ENCODE measurements at places on chromosomes 6 and 20.
A peak's percentile ranks its signal among the peaks of the same experiment; 100 is the strongest.

DNA sequence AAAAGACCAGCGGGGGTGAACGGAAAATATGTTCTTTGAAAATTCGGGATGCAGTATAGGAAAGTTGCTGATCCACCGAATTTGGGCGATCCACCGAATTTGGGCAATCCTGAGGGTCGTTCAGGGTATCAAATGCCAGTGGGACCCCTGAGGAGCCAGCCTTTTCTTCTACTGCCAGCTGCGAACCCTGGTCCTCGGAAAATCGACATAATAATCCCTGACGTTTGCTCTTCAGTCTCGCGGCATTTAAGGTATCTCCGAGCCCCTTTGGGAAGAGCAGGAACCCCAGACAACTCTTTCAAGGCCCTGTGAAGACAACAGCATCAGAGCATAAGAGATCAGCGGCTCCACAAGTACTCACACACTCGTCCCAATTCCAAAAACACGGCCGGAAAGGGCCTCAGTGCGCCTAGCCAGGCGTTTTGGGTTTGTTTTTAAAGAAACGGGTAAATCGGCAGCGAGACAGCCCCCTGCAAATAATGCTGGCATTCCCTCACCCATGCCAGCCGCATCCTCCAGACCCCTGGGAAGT, 1.0 kb downstream of the SIM1 start:
- DNase-seq: no peak

DNA sequence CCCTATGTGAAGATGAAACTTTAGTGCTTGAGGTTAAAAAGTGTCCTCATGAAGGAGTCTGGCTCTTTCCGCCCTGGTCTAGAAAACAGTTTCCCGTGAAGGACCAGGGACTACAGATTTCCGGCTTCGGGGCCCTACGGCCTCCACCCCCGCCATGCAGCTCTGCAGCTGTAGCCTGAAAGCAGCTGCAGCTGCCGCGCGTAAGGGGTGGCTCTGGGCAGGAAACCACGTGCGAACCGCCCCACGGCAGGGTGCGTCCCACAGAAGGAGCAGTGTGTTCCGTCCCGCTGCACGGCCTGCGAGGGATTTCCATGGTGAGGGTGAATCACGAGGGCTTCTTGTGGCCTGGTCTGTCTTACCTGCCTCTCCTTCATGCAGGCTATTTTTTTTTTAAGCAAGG, 117.0 kb downstream of the ERMARD start:
- peak; percentile 50 for DNase-seq

GRCh38 chr6:41672816-41673703, 34.8 kb downstream of the MDFI start:
- no peak for DNase-seq

GRCh38 chr20:44428174-44429016, 47.3 kb upstream of the TTPAL start:
- DNase-seq: no peak

DNA sequence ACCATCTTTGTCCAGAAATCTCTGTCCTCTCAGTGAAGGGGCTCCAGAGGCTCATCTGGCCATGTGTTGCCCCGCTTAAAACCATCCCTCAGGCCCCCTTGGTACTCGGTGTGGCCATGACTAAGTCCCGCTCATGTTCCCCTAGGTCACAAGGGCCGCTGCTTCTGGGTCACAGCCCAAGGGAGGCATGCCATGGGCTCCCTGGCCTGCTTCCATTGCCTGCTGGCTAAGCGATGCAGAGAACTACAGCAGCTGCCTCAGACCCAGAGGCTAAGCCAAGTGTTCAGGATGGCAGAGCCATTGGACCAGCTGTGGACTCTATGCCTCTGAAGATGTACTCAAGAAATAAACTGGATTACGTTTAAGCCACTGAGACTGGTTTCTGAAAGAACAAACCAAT, 95.5 kb downstream of the ZFP64 start:
- no peak for DNase-seq

- no peak for DNase-seq
Measured at GRCh38 chr6:116105247-116105646, 4.6 kb downstream of the NT5DC1 start.

GRCh38 chr6:150243620-150244314, 100.9 kb downstream of the PPP1R14C start:
- DNase-seq: no peak

GRCh38 chr6:90416322-90416721, 119.7 kb upstream of the BACH2 start:
- no peak for DNase-seq

- no peak for DNase-seq
Measured at GRCh38 chr6:142914369-142914768, 30.6 kb downstream of the HIVEP2 start.

DNA sequence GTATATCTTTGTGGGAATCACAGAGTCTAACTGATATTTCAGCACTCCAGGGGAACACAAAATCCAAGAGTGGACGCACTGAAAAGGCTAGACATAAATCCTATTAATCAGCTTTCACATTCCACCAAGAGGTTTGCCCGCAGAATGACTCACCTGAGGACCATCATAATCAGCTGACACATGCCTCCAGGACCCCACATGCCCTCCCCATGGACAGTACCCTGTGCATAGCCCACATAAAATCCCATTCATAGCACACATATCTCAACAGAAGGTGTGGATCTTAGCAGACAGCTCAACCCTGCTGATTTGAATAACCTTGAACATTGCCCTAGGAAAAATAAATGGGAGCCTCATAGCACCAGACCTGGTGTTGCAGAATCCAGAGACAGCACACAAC, 246.8 kb upstream of the TENT5A start:
- no peak for DNase-seq

- no peak for DNase-seq
Measured at GRCh38 chr6:21045135-21045700, 511.0 kb downstream of the CDKAL1 start.

DNA sequence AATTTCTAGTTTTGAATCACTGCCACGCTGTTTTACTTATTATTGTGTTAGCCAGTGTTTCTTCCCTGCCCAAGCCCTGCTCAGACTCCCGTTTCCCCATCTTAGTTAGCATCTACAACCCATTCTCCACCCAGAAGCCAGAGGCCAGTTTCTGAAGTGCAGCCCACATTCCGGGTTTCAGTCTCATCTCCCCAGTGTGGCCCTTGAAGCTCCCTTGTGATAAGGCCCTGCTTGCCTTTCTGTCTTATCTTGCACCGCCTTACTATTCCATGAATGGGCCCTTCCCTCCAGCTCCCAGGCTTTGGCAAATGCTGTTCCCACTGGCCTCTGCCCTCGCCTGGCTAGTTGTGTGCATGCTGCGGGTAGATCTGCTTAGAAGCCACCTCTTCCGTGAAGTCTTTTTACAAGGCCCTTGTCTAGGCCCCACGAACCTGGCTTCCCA, 41.1 kb downstream of the TOX2 start:
- DNase-seq: no peak

DNA sequence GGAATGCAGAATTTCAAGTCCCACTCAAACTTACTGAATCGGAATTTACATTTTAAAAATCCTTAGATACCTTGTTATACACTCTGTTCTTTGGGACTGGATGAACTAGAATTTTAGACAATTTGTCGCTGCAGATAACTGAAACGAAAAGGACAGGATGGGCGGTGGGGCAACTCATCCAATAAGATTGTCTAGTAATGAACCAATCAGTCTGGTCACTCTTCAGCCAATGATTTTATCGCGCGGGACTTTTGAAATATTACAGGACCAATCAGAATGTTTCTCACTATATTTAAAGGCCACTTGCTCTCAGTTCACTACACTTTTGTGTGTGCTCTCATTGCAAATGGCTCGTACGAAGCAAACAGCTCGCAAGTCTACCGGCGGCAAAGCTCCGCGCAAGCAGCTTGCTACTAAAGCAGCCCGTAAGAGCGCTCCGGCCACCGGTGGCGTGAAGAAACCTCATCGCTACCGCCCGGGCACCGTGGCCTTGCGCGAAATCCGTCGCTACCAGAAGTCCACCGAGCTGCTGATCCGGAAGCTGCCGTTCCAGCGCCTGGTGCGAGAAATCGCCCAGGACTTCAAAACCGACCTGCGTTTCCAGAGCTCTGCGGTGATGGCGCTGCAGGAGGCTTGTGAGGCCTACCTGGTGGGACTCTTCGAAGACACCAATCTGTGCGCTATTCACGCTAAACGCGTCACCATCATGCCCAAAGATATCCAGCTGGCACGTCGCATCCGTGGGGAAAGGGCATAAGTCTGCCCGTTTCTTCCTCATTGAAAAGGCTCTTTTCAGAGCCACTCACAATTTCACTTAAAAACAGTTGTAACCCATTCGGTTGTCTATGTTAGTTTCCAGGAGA, 41.9 kb upstream of the HFE start:
- peak; percentile 95 for DNase-seq

DNA sequence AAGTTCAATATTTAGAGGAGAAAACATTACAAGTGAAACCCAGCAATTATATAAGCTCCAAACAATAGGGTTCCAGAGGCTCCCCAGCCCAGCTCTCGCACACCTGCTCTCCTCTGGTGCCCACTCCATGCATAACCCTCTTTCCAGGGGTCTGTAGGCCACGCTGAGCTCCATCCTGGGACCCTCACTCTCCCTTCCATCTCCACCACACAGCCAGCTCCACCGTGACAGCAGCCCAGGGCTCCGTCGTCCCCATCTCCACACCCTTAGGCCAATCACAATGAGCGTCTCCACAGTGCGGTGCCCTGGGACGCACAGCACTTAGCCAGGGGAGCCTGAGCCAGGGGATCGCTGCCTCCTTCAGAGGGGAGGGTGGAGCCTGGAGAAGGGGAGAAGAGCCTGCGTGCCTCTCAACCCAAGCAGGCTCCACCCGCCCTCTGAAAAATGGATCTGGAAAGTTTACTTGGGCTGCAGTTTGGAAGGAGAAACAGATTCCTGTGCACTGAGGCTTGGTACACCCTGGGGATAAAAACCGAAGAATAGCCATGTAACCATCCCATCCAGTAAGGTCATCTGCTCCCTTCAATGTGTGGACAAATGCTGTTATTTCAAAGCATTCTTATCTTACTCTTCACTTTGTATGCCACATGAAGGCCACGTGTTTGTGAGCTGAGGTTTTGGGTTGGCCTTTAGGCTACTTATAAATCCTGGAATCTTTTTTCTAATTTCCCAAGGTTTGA, 72.4 kb upstream of the GGTLC1 start:
- no peak for DNase-seq

- no peak for DNase-seq
Measured at GRCh38 chr6:112109262-112109661, 21.9 kb downstream of the FAM229B start.

DNA sequence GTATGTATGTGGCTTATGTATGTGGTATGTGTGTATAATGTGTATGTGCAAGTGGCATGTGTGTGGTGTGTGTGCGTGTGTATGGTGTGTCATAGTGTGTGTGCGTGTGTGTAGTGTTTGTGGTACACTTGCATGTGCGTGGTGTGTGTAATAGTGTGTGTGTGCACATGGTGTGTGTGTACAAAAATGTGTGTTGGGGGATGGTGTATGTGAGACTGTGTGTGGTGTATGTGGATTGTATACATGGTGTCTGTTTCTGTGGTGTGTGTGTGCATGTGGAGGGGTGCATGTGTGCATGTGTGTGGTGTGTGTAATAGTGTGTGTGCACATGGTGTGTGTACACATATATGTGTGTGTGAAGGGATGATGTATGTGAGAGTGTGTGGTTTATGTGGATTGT, 21.5 kb downstream of the MAFB start:
- no peak for DNase-seq

- DNase-seq: no peak
Measured at GRCh38 chr6:123895346-123895745, 91.7 kb downstream of the NKAIN2 start.

- DNase-seq: no peak
Measured at GRCh38 chr20:59802471-59803221, 130.8 kb downstream of the SYCP2 start.

DNA sequence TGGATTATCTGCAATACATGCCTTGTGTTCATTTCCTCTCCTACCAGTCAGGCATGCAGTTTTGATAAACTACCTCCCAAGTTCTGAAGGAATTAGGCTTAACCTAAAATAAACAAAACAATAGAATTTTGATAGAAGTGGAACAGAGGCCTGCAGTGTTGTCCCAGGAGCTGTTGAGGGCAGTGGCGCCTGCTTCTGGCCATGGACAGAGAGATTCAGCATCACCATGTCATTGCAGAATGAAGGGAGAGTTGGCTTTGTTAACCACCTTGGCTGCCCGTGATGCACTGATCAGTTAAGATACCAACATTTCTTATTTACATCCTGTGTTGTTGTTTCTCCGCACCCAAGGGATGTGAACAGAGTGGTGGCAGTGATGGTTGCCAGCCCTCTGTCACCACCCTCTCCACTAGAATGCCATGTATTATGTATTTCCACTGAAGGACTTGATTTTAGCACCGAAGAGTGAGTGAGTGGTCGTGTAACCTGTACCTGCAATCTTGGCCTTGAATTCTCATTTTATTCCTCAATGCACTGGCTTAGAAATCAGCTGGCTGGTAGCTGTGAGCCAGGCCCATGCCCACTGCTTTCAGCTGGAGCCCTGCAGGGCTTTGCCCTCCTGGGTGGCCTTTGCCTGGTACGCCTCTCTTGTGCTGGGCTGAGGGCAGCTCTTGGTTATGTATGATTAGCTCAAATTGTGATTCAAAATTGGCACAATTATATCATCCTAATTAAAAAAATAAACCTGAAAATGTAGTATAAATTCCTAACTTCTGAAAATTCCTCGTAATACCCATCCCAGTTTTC, 56.5 kb downstream of the SHLD1 start:
- peak; percentile 12 for DNase-seq

- DNase-seq: no peak
Measured at GRCh38 chr20:10632721-10633509, 40.9 kb downstream of the JAG1 start.

DNA sequence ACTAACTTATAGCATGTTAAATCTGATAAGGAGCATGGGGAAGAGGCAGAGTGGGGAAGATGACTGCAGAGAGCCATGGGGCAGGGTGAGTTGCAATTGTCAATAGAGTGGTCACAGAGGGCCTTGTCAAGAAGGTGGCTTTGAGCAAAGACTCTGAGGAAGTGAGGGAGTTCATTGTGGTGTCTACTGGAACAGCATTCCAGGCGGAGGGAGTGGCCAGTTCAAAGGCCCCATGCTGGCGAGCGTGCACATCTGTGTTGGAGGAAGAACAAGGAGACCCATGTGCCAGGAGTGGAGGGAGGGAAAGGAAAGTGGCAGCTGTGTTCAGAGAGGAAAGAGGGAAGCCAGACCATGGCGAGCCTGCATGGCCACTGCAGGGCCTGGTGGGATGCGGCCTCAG, 15.8 kb upstream of the GPR6 start:
- DNase-seq: no peak

- peak; percentile 39 for DNase-seq
Measured at GRCh38 chr20:62603021-62603906, 39.0 kb upstream of the SLCO4A1 start.

- no peak for DNase-seq
Measured at GRCh38 chr6:161498359-161498758, 224.5 kb upstream of the AGPAT4 start.

- DNase-seq: peak; percentile 66
Measured at GRCh38 chr6:30061858-30062458, 893 bp downstream of the POLR1H start.
